Activated T-helper 1 cell treated with anti-CD3 and anti-CD28 coated beads, Interleukin-2, amount 50 U/mL, for 16 hours (primary cell): ENCODE measurements at places on chromosomes 7 and 10.

GRCh38 chr7:118285358-118285757 is 60.9 kb downstream of the ANKRD7 start:
- DNase-seq, result no peak

DNA sequence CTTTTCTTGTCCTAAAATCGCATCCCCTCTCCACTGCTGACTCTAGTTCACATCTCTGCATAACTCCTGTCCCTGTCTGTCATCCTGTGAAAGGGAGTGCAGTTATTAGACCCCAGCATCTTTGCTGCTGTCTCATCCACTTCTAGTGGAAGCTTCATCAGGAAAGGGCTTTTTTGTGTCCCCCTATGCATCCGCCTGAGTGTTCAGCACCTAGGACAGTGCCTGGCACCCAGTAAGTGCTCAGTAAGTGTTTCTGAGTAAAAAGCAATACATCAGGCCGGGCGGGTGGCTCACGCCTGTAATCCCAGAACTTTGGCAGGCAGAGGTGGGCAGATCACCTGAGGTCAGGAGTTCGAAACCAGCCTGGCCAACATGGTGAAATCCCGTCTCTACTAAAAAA is 211.8 kb upstream of the FOXK1 start:
- no peak for DNase-seq

GRCh38 chr7:148919859-148920258 is 35.8 kb upstream of the EZH2 start:
- DNase-seq, result no peak

DNA sequence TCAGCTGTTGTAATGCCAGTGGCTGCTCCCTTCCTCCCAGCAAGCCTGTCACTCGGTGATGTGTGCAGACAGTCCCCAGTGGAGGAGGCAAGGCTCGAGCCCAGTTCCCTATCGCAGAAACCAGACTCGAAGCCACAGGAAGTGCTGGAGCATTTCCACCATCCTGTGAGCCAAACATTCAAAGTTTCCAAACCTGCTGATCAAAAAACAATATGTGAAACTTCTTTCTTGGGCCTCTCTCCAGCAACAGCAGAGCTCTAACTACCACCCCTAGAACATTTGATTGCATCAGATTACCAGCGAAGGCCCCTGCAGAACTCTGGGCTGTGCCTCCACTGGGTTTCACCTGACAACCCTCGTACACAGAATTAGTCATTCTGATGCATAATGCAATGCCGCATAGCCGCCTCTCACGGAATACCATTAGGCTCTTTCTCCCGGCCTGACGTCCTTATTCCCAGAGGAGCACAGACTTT is 94.0 kb downstream of the ELMO1 start:
- DNase-seq, result no peak

DNA sequence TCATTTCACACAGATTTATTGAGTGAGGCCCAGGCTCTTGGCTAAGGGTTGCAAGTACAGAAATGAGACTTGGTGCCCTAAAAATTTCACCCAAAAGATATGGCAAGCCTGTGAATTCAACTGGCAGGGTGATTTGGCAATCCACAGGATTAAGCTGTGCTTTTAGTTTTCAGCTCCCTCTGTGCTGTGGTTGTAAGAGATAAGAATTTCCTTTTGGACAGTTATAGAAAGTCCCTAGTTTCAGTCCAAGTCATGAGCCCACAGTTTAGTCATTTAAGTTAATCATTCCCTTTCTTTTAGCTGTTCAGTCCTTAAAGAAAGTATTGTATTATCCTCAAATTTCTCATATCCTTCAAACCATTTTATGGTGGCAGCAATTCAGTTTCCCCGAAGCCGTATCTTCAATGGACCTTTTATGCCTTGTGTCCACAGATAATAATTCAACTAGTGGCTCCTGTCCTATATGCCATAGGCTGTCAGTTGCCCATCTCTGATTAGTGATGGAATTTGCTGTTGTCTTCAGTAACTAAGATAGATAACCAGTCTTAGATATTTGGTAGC is 73.4 kb upstream of the NAMPT start:
- DNase-seq, result no peak

- DNase-seq, result no peak
Observed at GRCh38 chr7:145909991-145910513, 206.5 kb upstream of the CNTNAP2 start.

DNA sequence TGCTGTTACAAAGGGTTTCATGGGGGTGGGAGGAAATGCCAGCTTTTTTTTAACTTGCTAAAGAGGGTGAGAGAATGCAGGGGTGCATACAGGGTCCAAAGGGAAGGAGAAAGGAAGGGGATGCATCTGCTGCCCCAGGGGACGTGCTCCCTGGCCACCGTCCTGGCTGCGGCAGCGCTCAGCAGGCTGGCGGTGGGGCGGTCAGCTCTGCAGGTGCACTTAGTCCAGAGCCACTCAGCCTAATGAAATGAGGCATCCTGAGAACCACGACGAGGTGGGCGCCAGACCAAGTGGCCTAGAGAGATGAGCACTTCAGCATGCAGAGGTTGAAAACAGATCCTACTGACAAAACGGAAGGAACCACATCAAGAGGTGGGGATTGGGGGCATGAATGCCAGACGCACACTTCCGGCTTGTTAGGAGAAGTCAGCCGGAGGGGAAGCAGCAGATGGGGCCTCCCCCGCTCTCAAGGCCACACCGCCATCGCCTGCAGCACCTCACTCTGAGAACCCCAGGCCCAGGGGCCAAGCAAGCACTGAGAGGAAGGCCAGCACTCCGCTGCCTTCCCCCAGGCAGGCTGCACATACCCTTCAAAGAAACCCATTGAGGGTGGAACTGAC is 94.5 kb downstream of the MAD1L1 start:
- no peak for DNase-seq

DNA sequence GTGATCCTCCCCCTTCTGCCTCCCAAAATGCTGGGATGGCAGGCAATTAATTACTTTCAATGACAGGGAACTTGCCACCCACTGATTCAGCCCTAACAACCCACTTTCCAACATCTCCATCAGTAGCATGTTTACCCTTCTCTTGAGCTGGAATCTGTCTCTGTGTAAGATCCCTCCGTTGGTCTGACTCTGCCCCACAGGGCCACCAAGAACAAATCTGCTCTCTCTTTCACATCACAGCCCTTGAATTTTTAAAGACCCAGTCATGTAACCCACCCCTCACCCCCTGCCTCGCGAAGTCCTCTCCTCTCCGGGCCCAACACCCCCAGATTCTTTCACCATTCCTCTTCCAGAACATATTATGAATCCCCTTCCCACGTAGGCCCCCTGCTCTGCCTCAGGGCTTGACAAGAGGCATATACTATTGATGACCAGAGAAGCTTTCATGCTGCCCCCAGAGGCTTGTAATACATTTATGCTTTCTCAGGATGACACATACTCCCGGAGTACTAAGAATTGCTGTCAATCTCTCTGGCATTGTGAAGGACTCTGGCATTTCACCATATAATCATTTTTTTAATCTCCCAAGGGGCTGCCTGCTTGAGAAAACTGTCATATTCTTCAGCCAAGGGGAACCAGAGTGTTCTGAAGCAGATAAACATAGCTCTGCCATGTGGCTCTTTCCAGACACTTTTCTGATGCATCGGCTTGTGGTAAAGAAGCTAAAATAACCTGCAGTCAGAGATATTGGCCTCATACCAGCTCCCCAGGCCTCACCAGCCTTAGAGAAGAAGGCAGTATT is 179.2 kb upstream of the AUTS2 start:
- DNase-seq, result no peak

DNA sequence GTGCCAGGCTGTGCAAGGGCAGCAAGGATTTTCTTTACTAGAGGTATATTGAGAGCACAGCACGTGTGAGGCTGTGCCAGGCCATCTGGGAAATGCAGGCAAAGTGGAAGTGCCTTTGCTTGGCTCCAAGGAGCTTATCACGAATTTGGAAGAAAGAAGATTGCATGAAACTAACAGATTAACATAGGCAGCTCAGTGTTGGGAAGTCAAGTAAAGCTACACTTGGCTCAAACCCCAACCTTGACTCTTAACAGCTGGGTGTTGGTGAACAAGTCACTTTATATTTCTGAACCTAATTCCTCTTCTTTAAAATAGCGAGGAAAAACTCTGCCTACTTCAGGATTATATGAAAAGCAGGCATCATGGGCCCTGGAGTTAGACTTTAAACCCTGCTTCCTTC is 105.2 kb downstream of the PLCE1 start:
- DNase-seq, result no peak

DNA sequence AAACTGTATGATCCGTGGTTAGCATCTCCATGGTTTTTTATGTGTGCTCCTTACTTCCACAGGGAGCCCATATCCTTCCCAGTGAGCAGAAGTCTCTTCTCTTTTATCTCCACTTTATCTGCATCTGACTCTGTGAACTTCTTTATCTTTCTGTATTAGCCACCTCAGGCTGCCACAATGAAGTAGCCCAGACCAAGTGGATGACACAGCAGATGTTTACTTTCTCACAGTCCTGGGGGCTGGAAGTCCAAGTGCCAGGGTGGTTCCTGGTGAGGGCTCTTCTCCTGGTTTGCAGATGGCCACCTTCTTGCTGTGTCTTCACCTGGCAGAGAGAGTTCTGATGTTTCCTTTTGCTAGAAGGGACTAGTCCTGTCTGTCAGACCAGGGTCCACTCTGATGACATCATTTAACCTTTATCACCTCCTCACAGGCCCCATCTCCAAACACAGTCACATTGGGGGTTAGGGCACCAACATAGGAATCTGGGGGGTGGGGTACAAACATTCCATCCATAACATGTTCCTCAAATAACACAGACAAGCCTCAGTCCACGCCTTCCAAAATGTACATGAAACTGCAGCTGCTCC is 108.5 kb upstream of the RNF32 start:
- no peak for DNase-seq

DNA sequence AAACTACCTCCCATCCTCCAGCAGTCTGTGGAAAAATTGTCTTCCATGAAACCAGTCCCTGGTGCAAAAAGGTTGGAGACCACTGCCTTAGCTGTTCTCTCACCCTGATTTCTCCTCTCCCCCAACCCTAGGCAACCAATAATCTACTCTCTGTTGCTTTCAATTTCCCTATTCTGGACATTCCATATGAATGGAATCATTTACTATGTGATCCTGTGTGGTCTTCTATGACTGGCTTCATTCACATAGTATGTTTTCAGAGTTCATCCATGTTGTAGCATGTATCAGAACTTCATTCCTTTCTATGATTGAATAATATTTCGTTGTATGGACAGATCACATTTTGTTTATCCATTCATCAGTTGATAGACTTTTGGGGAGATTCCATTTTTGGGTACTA is 38.3 kb upstream of the DLG5 start:
- no peak for DNase-seq

DNA sequence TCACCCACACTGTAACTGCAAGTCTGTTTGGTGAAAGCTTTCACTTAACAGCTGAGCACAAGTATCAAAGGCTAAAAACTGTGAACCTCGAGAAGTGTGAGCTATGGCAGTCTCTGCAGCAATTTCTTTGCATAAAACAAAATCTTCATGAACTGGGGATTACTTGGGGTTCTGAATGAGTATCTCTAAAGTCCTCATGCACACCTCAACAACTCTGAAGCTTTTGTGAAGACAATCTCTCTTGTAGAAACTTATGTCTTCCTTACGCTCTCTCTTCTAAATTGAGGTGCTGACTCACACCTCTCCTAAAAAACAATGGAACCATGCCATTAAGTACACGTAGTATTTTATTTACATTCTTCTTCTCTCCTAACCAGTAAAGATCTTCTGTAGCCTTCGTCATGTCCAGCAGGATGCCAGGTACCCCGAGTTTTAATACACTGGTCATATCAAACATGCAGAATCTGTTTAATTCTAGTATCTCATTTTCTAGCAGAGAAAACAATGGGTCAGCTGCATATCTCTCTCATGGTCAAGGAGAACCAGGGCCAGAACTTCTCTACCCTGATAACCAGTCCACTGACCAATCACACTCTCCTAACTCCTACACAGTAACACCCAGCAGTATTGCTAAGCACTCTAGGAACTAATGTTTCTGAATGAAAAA is 76.9 kb downstream of the UBE2H start:
- no peak for DNase-seq

- DNase-seq, result no peak
Observed at GRCh38 chr7:20301311-20301939, 29.3 kb upstream of the ITGB8 start.

DNA sequence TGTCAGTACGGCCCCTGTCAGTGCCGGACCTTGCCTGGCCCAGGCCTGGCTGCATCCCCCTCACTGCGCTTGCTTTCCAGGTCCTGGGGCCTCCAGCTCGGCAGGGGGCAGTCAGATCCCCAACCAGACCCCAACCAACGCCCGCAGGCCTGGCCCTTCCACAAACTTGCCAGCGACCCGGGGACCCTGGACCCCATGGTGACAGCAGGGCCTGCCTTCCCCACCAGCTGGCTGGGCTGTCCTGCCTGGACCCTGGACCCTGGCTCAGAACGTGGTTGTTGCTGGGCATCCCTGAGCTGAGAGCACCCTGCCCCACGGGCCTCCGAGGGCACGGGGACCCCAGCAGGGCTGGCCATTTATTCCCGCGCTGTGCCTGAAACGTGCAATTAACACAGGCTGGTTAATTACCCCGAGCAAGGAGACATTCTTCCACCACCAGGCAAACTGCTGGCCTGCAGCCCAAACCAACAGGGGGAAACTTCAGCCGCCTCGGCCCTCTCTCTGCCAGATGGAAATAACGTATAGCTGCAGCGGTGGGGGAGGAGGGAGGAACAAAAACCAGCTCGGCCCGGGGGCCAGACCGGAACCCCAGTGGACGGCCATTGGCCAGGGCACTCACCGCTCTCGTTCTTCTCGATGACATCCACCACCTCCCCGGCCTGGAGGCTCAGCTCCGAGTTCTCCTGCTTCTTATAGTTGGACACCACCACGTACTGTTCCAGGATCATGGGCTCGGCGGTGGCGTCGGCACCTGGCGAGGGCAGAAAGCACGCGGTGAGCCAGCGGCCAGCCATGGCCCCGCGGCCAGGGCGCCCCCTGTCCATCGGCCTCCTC is 167.1 kb downstream of the NEURL1 start:
- no peak for DNase-seq

DNA sequence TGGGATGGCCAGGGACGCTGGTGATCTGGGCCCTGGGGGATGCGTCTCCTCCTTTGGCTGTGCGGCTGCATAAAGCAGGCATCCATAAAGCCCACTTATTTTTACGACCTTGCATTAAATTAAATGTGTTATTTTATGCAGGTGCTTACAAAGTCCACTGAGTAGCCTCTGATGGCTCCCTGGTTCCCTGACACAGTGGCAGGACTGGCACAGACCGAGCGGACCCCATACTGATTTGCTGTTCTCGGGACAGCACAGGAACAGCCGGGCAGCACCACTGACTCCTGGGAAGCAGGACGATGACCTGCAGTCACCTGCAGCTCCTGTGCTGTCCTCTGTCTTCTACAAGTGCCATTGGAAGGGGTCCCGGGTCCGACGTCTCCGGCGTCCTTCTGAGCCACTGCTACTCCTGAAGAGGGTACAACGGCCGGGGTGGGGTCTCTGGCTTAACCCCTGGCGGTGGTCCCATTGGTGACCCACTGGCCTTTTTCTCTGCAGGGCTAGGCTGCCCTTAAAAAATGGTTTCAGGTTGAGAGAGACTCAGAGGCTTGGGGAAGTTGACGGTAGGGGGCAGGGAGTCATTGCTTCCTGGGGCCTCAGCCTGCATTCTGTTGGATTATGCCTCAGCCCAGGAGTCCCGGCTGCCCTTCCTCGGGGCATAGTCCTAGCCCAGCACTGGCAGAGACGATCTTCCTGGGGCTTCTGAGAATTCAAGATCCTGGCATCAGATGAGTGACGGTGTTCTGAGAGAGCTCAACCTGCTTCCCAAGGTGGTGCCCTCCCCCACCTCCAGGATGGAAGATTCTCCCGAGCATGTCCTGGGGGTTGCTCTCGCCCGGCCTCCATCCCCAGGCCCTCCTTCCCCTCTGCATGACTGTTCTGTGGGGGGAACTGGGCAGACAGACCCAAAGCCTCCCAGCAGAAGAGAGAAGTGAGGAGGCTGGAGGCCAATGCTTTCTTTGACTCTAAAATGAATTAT is 330.1 kb downstream of the ADARB2 start:
- DNase-seq, result no peak
